ENCODE measurements at places on chromosomes 5 and 9.

DNA sequence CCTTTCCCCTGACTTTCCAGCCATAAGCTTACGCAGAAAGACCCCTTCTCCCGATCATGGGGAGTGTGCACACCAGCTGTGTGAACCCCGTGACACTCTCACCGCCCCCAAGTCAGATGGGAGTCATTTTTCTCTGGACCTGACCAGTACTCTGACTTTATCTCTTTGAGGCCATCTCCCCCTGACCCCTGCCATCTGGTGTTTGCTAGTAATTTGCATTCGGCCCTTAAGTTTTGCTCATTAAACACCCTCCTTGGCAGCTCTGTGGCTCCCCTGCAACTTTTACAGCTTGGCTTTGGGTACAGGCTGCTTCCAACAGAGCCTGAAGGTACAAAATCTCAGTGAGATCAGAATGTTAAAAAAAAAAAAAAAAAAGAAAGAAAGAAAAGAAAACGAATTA is 43.9 kb downstream of the PDZD2 start:
- DNase-seq = no peak

DNA sequence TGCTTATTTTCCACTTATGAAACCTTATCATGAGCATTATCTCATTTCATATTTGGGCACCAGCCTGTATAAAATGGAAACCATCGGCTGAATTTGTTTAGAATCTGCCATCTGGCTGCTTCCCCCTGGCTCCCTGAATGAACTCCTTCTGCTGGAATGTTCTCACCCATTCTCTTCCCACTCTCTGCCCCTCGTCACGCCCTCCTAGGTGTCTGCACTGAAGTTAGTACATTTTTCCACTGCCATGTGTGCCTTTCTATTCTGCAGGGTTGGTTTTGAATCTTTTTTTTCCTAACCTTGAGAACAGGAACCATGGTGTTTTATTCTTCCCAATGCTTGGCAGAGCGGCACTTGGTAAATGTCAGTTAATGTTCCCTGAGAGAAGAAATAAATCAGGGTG is 359.7 kb downstream of the MLLT3 start:
- no peak for DNase-seq

GRCh38 chr5:52842111-52842510 is 54.4 kb downstream of the ITGA1 start:
- no peak for DNase-seq

GRCh38 chr5:141969783-141970771 is 1.2 kb downstream of the RNF14 start:
- DNase-seq = no peak

- no peak for DNase-seq
Measured at GRCh38 chr5:178310130-178310865, 77.7 kb upstream of the PHYKPL start.
